Activated CD4-positive, alpha-beta T cell treated with anti-CD3 and anti-CD28 coated beads, Interleukin-2, amount 10 ng/mL, durations not matched to agents 7 days and 5 days (primary cell): ENCODE measurements at places on chromosomes 4 and X.

- DNase-seq, result no peak
Measured at GRCh38 chr4:148203056-148203898, 238.9 kb downstream of the NR3C2 start.

DNA sequence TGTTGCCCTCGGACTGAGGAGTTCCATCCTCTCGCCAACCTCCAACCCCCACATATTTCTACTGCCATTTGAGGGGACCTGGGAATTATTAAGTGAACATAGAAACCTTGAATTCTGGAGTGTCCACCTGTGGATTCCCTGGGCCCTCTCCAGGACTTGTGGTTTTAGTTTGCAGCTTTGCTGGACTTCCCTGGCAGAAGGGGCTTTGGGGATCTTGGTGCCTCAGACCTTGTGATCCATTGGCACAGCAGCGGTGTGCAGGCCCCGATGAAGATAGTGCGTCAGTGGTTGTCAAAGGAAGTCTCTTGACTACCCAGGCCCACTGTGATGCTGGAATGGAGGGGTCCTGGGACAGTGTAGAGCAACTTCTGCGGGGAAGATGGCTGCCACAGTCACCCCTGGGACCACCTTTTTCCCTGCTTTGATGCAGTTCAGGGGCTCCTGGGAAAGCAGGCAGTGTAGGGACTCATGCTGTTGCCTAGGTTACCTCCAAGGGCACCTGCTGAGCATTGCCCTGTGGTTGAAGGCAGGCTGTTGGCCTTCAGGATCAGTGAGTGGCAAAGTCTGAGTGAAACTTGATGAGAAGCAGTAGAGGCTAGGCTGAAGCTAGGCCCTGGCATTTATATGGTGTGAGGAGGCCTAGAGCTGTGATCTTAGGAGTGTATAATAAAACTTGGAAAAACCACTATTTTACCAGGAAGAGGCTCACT lies 2.2 kb downstream of the SLC16A2 start:
- DNase-seq, result no peak

DNA sequence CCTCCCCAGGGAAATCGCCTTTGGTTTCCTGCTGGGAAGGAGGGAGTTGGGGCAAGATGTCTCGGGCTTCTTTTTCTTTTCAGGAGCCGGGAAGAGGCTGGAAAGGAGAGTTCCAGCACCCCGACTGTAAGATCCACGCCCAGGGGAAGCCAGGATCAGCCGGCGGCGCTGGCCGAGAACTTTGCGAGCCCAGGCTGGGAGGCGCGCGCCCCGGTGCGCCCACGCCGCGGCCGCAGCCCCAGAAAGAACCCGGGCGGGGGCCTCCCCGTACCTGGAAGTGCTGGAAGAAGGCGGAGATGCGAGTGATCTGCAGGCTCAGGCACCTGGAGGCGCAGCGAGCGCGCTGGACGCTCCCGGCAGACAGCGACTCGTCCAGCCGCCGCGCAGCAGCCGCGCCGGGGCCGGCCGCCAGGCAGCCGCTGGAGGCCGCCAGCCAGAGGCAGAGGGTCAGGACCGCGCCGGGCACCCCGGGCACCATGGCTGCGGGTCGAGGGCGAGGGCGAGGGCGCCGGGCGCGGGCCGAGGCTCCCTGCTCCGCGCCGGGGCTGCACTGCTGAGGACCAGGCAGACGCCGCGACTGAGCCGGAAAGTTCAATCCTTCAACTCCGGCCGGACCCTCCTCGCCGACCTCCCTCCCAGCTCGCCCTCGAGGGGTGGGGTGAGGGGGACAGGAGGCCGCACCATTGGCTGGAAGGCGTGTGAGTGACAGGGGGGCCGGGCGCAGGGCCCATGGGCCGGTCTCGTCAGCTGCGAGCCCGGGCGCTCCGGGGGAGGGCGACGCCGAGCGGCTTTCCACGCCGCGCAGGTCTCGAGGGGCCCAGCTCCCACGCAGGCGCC lies at the start of gene ANOS1:
Gene ANOS1, minus strand, starts transcription at position 579 of the 837 bp plus-strand sequence. Its CDS starts 101 bp downstream, at position 478.
- no peak for DNase-seq

DNA sequence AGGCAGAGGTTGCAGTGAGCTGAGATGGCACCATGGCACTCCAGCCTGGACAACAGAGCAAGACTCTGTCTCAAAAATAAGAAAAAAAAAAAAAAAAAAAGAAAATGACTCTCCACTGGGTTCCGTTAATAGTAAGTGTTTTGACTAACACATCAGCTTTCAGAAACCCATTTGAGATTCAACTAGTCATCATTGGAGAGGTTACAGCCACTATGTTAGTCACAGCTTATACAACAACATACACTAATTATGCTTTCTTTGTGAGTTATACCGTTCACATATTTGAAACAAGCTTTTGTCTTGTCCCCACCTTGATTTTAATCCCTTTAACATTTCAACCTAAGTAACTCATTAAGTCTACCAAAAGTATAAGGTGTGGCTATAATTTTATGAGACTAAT lies 48.2 kb downstream of the HADH start:
- no peak for DNase-seq

GRCh38 chr4:188430384-188430783 lies 291.1 kb downstream of the TRIML1 start:
- no peak for DNase-seq

DNA sequence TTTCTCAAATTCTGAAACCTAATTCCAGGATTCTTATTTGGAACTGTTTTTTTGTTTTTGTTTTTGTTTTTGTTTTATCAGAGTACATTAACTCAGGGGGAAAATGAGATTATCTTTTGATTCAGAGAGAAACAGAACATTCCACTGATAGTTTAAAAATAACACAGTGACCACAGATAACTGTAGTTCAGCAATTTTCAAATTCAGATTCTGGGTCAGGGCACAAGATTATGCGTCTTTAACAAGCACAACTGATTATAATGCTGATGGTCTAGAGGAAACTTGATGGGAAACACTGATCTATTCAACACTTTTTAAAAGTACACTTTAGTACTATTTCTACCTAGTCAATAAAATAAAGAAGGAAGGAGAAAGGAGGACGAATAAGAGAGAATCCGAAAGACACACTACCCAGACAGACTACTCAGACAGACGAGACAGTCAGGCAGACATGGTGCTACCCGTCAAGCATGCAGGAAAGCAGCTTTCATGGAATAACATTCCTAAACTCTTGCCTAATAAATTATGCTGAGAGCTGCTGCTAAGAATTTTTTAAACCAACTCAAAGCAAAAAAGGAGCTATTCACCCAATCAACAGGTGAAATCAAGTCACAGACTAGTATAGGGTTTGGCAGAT lies 59.0 kb downstream of the APBB2 start:
- DNase-seq, result no peak

GRCh38 chr4:165133150-165133549 lies 20.5 kb upstream of the TMEM192 start:
- DNase-seq, result no peak

- no peak for DNase-seq
Measured at GRCh38 chr4:52755426-52755825, 4.2 kb upstream of the ERVMER34-1 start.

GRCh38 chr4:100076753-100077152 lies 113.5 kb downstream of the DDIT4L start:
- no peak for DNase-seq

DNA sequence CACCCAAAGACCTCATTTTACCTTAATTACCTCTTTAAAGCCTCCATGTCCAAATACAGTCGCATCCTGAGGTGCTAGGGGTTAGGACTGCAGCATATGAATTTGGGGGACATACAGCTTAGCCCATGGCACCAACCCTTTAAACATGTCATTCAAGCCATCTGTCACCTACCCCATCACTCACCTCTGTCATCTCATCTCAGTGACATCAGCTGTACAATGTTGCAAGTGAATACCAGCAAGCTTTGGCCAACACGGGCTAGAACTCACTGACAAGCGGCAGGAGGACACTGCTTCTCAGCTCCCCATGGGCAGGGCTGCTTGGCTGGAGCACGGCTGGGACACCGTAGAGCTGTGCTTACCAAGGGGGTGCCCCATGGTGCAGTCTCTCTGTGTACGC lies 107.5 kb downstream of the STK32B start:
- no peak for DNase-seq

DNA sequence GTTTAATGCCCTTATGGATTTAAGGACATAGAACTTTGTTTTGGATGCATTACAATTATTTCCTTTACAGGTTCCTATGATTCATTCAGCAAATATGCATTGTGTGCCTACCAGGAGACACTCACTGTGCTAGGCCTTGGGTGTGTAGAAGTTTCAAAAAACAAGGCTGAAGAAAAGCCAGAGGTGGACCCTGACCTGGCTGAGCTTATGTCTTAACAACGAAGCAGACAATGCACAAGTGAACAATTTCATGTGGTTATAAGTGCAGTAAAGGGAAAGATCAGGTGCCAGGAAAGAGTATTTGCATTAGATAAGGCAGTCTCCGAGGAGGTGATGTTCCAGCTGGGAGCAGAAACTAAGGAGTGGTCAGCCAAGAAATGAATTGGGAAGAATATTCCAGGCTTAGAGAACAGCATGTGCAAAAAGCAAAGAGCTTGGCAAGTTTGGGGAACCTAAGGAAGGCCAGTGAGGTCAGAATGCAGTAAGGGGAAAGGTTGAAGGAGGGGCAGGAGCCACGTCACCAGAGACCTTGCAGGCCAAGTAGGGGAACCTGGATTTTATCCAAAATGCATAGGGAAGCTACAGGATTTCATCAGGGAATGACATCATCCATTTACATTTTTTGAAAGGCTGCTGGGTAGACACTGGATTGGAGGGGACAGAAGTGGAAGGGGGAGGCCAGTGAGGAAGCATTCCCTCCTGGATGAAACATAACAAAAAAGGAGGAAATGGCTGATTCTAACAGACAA lies 193.6 kb downstream of the SOWAHB start:
- DNase-seq, result no peak

GRCh38 chr4:5112333-5113095 lies 61.2 kb downstream of the STK32B start:
- DNase-seq, result no peak

DNA sequence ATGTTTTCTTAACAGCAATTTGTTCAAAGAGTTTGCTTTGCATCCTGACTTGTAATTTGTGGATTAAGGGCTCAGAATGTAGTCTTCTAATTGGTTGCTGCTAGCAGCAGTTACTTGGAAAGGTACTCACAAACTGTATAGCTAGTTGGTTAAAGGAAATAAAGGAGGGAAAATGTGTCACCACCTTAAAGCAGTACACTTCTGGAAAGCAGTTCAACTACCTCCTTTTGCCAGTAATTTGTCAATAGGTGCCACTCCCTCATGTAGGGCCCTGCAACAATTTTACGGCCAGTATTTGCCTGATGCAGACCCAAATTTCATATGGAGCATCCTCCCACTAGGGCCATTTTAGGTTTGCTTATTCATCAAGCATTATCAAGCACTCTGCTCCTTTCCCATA lies 20.8 kb downstream of the AMOT start:
- no peak for DNase-seq

- DNase-seq, result peak; percentile 65
Measured at GRCh38 chrX:153875391-153876111, 10.4 kb downstream of the L1CAM start.

DNA sequence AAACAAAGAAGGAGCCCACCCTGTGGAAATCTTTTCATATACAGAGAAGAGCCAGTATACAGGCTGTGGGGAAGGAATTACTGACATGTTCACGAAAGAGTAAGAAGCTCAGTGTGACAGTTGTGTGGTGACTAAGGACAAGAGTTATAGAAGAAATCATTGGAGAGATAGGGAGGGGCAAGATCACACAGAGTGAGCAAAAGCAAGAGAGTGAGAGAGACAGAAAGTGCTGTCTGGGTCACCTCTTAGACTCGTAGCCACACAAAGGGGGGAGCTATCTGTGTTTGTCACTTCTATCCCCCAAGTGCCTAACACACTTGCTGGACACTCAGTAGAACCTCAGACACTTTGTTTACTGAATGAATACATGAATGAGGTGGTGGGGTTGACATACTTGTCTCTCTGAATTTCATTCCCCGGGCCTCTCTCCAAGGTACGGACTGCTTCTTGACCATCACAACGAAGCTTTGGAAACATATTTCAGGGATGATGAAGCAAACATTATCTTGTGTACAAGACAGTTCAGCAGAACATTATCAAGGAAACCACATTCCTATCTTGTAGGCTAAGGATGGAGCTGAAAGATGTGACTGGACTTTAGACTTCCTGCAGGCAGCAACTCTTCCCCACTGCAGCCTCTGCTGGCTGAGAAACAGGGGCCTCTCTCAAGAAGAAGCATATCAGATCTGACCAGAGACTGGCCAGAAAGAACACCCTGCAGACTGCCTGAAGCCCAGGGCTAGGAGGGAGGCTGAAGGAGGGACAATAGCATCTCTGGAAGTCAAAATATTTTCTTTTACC lies 168.2 kb downstream of the AMELX start:
- no peak for DNase-seq

- DNase-seq, result no peak
Measured at GRCh38 chr4:112721627-112722026, 84.7 kb downstream of the LARP7 start.

- DNase-seq, result no peak
Measured at GRCh38 chrX:38181357-38181756, 39.3 kb downstream of the SRPX start.

GRCh38 chrX:74195120-74195519 lies 108.9 kb upstream of the ZCCHC13 start:
- no peak for DNase-seq

- no peak for DNase-seq
Measured at GRCh38 chrX:25531096-25531495, 515.3 kb upstream of the ARX start.

GRCh38 chr4:48651914-48652313 lies 128.2 kb downstream of the FRYL start:
- DNase-seq, result no peak

DNA sequence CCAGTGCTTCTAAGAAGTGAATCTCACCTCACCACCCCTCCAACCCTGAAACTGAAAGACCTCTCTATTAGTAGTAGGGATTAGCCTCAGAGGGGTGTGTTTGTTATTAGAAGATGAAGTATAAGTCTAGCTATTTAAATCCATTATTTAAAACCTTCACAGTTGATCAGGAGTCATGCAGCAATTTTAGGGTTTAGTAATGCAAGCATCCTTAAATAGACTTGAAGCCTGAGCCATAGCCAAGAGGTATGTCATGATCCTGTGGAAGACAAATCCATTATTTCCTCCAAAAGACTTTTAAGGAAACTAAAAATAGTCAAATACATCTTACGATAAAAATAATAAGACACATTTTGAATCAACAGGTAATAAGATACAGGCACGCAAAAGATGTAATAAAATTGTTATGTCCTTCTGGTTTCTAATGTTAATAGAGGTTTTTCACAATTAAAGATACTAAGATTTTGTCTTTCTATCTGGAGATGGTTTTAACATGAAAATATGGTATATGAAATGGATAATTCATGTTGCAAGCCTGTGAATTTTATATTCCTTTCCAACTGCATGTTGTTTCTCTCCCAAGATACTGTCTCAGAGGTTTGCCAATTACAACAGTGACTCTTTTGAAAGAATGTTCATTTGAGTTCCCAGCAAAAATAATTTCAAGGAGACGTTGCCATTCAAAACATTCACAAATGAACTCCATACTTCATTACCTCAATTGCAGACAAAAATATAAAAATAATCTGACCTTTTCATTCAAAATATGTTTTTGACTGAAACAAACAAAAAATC lies 68.0 kb downstream of the LUZP4 start:
- no peak for DNase-seq

DNA sequence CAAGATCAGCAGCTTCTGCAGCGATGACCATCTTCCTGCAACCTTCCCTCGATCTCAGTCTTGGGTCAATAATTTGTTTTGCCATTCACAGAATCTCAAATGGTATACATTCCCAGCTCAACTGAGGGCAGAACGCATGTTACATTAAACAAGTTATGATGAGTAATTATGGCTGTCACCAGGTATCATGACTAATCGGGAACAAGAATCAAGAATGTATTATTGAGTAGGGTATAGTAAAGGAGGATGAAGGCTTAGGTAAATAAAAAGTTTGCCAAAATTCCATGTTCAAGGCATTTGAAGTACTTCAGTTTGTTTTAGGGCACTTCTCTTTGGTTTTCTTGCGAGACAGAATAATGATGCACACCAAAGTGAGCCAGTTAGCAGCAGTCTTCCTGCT lies 194.1 kb downstream of the SH2D1A start:
- DNase-seq, result no peak
